NB4 (cell line): ENCODE measurements at places on chromosomes 4 and X.
A peak's percentile ranks its signal among the peaks of the same experiment; 100 is the strongest.

DNA sequence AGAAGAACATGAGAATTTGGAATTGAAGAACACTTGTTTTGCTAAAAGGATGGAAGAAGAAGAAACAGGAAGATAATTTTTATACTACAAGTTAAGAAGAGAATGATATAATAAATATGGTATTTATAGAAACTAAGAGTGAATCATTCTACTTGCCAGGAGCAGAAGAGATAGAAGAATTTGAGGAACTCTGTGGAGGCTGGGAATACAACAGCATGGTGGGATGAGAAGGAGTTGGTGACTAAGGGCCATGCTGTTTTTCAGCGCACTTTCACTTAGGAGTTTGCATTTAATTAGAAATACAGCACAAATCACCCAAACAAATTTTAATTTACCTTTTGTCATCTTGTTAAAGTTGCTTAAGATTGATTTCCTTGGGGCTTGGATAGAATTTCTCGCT is 20.5 kb downstream of the HADH start:
- DNase-seq = no peak

DNA sequence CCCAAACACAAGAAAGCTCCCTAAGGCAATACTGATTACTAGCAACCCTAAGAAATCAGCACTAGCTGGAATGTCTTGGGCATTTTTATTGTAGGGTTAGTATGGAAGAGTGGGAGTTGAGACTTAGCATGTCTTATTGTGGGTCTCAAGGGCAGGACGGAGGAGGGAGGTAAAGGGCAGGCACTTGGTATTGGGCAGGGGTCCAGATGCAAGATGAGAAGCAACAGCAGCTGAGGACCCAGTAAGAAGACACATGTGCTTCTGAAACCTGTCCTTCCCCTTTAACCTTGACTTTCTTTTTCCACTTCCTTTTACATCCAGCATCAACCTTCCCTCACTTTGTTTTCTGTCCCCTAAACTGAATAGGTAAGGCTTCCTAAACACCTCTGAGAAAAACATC is 37.4 kb downstream of the LARP7 start:
- DNase-seq = no peak

DNA sequence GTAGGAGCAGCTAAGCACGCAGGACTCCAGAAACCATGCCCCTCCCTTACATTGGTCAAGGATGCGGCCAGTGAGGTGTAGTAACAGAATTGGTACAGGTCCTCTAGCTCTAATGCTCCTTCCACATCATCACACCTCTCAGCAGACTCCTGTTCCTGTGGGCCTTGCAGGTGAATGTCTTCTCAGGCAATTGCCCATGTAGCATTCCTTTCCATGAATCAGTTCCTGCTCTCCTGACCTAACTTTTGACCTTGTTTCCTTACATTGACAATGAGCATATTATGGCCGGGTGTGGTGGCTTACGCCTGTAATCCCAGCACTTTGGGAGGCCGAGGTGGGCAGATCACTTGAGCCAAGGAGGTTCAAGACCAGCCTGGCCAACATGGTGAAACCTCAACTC is 31.3 kb downstream of the MAP7D3 start:
- no peak for DNase-seq

DNA sequence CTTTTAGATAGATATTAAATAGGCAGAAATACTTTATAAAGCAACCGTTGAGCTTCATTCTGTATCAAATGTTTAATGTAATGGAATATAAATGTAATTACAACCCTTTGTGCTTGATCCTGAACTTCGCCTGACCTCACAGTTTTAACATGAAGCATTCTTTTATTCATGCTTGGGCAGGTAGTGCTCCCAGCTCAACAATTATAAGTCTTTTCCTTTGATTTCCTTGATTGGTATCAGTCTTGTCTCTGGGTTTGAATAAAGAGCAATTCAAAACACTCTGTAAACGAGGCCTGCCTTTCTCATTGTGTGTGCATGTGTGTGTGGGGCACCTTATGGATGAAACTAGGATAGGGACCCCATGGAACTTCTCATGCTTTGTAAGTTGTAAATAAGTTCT is 6.8 kb downstream of the METAP1 start:
- no peak for DNase-seq

DNA sequence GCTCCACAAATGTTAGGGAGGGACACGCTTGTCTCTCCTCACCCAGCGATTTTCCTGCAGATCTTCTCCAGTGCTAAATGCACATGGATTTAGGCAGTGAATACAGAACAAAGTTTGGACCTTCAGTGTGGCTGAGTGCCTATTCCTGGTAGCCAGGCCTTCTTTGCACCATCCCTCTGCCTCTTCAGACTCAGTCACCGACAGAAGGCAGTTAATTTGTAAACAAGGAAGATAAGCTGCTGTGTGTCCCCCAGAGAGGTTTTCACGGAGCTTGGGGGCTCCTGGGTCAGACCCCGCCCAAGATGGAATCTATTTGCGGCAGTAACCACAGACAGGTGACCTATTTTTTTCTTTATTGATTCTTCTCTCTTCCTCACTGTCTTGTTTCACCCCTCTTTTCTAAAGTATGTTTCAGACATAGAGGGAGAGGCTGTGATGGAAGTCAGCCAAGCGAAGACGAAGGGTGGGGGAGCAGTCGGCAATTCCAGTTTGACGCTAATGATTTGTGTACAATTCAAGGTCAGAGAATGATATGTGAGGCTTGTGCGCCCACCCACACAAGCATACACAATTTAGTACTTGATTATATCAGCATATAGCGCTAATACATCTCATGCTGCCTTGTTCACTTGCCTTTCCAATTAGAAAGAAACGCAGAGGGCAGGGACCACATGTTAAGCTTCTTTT is 200.8 kb downstream of the MGST2 start:
- DNase-seq = no peak

DNA sequence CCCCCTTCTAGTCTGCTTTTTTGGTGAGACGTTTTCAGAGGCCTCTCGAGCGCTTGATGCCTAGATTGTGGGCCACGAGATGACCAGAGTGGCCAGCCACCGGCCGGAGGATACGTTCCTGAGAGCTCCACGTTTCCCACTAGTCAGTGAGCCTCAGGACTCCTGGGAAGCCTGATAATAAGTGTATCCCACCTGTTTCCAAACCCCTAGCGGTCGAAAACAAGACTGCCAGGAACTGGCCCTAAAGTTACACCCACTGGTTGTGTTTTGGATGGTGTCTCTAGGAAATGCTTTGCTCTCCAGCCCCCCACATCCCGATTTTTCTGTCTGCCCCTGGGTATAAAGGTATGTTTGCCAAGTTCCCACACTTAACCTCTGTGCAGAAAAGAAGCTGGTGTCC is 4.6 kb upstream of the RS1 start:
- no peak for DNase-seq

GRCh38 chr4:39609454-39609931 is 29.2 kb downstream of the SMIM14 start:
- peak; percentile 79 for DNase-seq

GRCh38 chrX:78573630-78574029 is 85.5 kb downstream of the RTL3 start:
- no peak for DNase-seq

- no peak for DNase-seq
These were observed 208.5 kb upstream of the FAT1 start for GRCh38 chr4:186932196-186932595.

GRCh38 chr4:103289186-103289585 is 91.0 kb upstream of the CENPE start:
- no peak for DNase-seq

DNA sequence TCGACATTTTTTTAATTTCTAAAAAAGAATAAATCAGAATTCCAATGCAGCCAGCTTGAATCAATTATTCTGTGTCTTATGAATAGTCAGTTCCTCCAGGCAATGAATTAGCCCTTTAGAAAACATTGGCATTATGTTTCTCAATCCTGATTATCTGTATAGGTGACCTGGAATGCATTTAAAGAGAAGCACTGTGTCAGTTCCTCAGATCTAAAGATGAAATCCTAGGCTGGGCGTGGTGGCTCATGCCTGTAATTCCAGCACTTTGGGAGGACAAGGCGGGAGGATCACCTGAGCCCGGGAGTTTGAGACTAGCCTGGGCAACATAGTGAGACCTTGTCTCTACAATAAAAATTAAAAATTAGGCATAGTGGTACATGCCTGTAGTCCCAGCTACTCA is 43.5 kb downstream of the MND1 start:
- no peak for DNase-seq

DNA sequence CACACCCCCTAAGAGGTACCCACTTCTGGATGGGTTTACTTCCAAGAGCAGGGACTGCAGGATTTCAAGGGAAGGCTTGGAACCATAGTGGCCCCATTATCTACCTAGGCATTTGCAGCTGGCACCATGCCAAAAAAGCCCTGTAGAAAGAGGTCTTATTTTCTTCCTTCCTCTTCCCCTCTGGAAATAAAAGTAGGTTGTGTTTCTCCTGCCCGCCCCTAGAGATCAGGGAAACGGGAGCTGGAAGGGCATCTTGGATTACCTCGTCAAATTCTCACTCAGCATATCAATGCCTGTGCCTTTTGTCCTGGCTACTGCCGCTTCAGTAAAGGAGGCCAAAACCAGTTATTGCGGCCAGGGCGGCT is 1.6 kb downstream of the SCD5 start:
- no peak for DNase-seq

- peak; percentile 34 for DNase-seq
These were observed 30.8 kb downstream of the DAPP1 start for GRCh38 chr4:99847362-99847976.

GRCh38 chrX:41478381-41478911 is 31.3 kb downstream of the NYX start:
- DNase-seq = no peak

GRCh38 chrX:70262952-70263567 is 3.1 kb upstream of the P2RY4 start:
- DNase-seq = peak; percentile 66

DNA sequence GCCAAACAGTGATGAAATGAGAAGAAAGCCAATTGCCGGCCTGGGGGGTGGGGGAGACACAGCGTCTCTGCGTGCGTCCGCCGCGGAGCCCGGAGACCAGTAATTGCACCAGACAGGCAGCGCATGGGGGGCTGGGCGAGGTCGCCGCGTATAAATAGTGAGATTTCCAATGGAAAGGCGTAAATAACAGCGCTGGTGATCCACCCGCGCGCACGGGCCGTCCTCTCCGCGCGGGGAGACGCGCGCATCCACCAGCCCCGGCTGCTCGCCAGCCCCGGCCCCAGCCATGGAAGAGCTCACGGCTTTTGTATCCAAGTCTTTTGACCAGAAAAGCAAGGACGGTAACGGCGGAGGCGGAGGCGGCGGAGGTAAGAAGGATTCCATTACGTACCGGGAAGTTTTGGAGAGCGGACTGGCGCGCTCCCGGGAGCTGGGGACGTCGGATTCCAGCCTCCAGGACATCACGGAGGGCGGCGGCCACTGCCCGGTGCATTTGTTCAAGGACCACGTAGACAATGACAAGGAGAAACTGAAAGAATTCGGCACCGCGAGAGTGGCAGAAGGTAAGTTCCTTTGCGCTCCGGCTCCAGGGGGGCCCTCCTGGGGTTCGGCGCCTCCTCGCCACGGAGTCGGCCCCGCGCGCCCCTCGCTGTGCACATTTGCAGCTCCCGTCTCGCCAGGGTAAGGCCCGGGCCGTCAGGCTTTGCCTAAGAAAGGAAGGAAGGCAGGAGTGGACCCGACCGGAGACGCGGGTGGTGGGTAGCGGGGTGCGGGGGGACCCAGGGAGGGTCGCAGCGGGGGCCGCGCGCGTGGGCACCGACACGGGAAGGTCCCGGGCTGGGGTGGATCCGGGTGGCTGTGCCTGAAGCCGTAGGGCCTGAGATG is at the start of gene SHOX:
Gene SHOX, plus strand, starts transcription at position 180 of the 885 bp plus-strand sequence. Its CDS starts 107 bp downstream, at position 287.
- DNase-seq = no peak

GRCh38 chr4:150593996-150594395 is 12.0 kb downstream of the MAB21L2 start:
- DNase-seq = no peak

DNA sequence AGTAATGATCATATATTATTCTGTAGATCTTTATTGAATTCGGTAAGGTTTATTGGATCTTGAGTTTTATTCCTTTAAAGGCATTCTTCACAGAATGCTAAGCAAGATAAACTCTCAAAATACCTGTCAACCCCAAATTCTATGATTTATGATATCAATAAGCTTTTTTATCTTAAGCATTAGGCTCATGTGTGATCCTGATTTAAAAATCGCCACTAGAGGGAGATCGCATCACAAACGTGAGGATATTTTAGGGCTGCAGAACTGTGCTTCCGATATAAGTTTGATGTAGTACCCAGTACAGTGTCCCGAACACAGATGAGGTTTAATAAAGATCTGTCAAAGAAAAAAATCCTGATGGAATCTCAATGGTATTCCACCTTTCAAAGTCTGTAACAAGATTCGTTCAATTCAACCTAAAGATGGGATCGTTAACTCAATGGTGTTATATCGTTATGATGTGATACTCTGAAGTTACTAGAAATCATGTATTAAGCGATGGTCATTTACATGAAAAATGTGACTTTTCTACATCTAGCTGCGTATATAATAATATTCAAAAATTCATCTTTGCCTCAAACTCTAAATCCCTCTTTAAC is 169.0 kb downstream of the CORIN start:
- DNase-seq = peak; percentile 67
